ENCODE measurements at places on chromosomes 2 and 18. TPM values are rescaled to one million over a fixed set of nuclear protein-coding genes. Genes with fewer than 3 reads are reported as not detected.

Gene SCN9A
- 0.63 TPM for total RNA-seq

Gene ABCB6
- 1.3 TPM for total RNA-seq

Gene ABCB11
- total RNA-seq = 0.42 TPM

Gene POTEF
- not detected for total RNA-seq

Gene ALK
- total RNA-seq = not detected

Gene DYSF
- 13.3 TPM for total RNA-seq

Gene LOXL3
- 3.9 TPM for total RNA-seq
